ENCODE measurements at places on chromosomes 13 and 19.
A peak's percentile ranks its signal among the peaks of the same experiment; 100 is the strongest.

GRCh38 chr13:23953860-23954512 lies 56.7 kb upstream of the C1QTNF9B start:
- DNase-seq = no peak

GRCh38 chr13:52348983-52349780 lies 56.8 kb downstream of the THSD1 start:
- peak; percentile 67 for DNase-seq

GRCh38 chr13:39451860-39452301 lies 151.1 kb downstream of the LHFPL6 start:
- DNase-seq = no peak

DNA sequence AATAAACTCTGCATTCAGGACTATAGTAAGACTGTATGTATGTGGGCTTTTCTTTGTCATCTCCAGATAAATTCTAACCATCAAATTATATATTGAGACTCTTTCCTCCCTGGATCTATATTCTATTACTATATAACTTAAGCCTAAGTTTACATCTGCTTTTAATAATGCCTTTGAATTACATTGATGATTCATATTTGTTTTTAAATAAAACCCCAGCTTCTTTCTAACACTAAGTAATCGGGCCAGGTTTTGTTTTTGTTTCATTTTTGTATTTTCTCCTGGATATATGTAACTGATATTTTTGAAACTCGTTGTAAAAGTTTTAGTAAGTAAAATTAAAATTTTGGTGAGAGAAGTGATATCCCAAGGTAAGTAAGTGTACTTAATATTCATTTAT lies 1599.1 kb downstream of the PCDH9 start:
- DNase-seq = no peak

- no peak for DNase-seq
Measured at GRCh38 chr19:54420383-54421168, 5.3 kb downstream of the TTYH1 start.

- no peak for DNase-seq
Measured at GRCh38 chr19:14575428-14575980, 3.6 kb upstream of the NDUFB7 start.

DNA sequence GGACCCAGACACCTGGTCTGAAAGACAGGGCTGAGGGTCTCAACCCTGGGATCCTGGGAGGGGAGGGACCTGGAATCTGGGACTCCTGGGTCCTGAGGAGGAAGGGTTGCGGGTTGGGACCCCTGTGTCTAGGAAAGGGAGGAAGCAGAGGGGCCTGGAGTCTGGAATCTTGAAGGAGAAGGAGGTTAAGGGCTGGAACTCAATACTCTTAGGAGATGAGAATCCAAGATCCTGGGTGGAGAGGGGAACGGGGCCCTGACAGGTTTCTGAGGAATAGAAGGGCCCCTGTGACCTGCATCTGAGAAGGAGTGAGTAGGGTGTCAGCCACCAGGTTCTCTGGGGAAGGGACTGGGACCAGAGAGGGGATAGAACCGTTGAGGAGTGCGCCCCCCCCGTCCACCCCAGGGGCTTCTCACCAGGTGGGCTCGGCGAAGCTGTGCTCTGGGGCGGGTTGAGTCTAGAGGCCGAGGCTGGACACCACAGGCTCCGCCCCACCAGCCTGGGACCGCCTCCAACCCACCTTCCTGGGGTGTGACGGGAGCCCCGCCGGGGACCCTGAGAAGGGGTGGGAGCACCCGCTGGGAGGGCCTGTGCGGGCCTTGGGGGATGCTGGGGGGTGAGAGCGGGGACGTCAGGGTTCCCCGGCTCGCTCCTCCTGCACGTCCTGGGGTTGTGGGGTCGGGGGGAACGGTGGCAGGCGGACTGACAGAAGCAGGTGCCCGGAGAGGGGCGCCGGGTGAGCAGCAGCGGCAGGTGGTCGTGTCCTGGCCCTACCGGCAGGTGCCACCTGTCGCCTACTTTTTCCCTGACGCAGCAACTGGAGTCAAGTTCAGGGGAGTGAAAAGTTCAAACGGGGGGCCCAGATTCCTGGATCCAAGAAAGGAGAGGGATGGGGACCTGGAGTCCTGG lies at the start of gene MAMSTR:
Gene MAMSTR, minus strand, starts transcription at position 463 of the 909 bp plus-strand sequence. CDS start 694 bp downstream, outside the sequence.
- no peak for DNase-seq

DNA sequence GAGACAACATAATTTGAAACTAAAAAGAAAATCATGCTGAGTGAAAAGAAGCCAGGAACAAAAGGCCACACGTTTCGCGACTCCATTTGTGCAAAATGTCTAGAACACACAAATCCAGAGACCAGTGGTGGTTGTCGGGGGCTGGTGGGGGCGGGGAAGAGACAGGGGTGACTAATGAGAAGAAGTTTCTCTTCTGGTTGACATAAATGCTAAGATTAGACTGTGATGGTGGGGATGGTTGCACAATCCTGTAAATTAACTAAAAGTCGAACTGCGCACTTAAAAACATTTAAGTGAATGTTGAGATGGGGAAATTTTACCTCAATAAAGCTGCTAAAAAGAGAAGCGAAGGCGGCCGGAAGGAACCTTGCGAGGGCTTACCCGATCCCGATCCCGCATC lies 7.1 kb downstream of the AKAP8 start:
- no peak for DNase-seq

- DNase-seq = no peak
Measured at GRCh38 chr13:93861818-93862217, 617.7 kb downstream of the DCT start.

DNA sequence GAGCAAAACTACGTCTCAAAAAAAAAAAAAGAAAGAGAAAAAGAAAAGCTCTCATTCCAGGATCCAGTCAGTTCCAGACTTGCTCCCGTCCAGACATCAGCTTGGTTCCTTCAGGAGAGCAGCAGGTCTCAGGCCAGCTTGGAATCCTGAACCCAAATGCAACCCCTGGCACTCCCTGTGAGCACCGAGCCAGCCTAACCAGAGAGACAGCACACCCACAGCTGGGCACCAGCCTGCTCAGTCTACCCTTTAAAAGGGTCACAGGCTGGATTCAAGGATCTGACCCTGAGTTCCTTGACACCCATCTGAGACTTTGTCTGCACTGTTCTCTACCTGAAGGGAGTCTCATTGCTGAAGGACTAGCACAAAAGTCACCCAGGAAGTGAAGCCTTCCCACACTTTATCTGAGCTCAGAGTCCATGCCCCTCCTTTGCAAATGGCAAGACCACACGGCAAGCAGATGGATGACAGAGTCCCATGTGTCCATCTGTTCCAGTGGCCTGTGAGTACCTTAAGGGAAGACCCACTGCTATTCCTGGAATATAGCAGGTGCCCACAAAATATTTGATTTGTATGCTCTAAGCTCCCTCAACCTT lies 1.4 kb downstream of the PEPD start:
- no peak for DNase-seq

- DNase-seq = no peak
Measured at GRCh38 chr19:13869281-13869680, 7.7 kb upstream of the NANOS3 start.

DNA sequence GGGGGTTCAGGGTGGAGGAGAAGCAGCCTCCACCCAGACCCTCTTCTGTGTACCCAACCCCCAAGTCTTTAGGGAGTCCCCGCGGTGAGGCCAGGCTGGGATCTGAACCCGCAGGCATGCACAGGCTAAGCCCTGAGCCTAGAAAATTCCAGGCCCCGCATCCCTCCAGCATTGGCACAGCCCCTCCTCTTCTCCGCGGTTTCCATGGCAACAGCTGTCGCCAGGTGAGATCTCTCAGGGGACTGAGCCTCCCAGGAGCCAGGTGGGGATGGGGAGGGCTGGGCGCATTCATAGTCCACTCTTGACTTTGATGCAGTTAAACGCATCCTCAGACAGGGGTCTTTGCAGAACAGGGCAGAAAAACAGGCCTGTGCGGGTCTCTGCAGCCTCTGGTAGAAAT lies 48.3 kb upstream of the USP29 start:
- DNase-seq = no peak

- DNase-seq = no peak
Measured at GRCh38 chr13:47426126-47426849, 529.4 kb upstream of the HTR2A start.

All from activated CD4-positive, alpha-beta T cell treated with anti-CD3 and anti-CD28 coated beads, Interleukin-2, amount 50 U/mL, for 16 hours (primary cell).